NCI-H1092 (cell line): ENCODE measurements at places on chromosomes 2 and 18.

- no peak for DNase-seq
Measured at GRCh38 chr2:241061275-241061674, 40.8 kb downstream of the MTERF4 start.

GRCh38 chr2:228048838-228049490 lies 132.5 kb downstream of the SPHKAP start:
- DNase-seq = peak; percentile 38

- no peak for DNase-seq
Measured at GRCh38 chr2:235690809-235691450, 197.1 kb downstream of the AGAP1 start.

DNA sequence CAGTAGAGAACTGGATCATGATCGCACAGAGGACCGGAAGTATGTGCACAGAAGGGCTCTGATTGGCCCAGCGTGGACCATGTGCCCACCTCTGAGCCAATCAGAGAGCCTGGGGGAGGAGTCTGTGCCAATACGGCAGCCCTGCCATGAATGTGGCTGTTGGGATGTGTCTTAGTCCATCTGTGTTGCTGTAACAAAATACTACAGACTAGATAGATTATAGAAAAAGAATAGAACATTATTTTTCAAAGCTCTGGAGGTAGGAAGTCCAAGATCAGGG lies 132.0 kb downstream of the NDUFA10 start:
- no peak for DNase-seq

- DNase-seq = no peak
Measured at GRCh38 chr18:48723837-48724236, 185.0 kb downstream of the CTIF start.

DNA sequence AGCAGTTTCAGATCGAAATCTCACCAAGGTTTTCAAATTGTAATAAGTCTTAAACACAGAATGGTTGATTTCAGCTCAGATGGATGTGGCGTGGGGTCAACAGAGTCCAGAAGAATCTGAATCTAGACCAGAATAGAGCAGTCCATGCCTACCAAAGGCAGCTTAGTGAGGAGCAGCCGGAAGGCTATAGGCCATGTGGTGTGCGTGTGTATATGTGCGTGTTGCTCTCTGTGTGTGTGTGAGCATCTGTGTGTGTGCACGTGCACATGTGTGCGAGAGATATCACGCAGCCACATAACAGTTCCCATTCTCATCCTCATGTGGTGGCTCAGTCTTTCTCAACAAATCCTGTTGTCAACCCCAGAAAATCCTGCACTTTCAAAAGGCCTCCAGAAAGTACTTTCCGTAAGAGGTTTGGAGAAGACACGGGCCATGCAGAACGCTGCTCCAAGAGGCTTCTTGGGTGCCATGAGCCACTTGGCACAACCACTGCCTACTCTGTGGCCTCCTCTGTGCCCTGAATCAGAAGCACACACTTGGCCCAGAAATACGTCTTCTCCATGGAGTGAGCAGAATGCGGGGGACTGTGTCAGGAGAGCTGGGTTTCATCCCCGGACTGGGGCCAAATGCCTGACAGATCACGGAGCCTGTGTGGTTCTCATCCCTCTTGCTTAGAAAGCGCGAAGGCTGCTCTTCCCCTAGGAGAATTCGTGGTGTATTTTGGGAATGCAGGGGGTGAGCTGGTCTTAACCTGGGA lies 67.3 kb downstream of the ACKR3 start:
- DNase-seq = no peak

DNA sequence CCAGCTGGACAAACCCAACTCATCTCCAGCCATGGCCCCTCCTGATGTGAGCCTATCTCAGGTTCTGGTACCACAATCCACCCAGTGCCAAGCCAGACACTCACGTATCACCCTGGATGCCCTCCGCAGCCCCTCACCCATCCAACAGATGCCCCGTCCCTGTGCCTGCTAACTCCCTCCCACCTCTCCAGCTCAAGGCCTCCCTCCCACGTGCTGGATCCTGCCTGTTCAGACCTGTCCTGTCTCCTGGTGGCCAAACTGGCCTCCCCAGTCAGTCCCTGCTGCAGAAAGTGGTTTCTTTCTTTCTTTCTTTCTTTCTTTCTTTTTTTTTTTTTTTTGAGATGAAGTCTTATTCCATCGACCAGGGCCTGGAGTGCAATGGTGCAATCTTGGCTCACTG lies 86.2 kb downstream of the RRM2 start:
- no peak for DNase-seq

DNA sequence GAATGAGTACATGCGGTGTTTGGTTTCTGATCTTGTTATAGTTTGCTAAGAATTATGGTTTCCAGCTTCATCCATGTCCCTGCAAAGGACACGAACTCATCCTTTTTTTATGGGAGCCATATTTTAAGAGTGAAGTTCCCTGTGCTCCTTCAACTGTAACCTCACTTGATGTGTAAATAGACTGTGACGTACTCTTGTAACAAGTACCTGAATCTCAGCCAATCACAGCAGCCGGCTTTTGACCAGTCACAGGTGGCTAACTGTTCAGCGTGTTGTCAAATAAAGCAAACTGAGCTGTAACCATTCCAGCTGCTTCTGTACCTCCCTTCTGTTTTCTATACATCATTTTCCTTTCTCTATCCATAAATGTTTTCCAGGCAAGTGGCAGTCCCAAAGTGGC lies 774.3 kb upstream of the HS6ST1 start:
- peak; percentile 59 for DNase-seq

DNA sequence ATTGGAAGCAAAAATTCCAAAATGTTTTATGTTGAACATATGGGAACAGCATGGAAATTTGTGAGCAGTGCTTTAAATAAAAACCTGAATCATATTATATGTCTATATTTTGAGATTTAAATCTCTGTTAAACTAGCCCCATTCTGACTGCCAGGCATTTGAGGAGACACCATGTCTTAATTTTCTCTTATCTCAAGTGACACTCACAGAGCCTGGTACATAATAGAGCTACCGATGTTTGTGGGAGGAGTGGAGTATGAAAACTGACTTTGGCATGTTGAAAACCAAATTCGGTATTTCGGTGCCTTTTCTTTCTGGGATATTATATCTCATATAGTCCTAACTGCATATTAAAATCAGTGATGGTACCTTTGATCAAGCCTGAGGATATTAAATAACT lies 124.1 kb downstream of the PTPRM start:
- no peak for DNase-seq

GRCh38 chr2:156492979-156493378 lies 56.8 kb downstream of the GPD2 start:
- DNase-seq = no peak

DNA sequence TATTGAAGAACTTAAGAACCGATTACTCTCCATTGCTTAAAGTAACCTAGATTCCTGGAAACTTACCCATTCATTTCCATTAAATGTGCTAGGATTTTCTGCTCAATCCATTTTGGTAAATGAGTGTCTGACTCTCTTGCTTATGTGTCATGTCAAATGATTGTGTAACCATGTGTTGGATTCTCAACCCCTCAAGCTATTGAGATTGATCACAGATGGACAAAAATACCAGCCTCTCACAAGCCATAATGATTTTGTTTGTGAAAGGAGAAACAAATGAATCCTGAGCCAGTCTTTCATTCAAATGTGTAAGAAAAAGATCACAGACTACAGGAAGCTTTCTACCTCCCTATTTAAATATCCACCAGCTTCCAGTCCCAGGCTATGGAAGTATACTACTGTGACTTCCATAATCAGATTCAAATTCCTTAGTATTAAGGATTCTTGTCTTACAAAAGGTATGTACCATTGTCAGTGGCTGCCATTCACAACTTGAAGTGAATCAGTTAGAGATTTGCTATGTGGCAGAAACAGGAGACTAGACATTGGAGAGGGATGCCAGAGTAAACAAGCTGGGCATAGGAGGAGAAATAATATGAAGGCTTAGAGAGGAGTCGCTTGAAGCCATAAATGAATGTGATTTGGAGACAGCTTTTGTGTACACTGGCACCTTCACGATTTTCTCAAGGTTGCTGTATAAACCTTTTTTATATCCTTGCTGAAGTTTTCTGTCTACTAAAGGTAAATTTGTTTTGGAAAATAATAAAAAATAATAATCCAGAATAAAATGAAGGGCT lies 498.5 kb upstream of the SETBP1 start:
- peak; percentile 10 for DNase-seq

- DNase-seq = no peak
Measured at GRCh38 chr2:127525691-127526131, 578 bp downstream of the IWS1 start.

- no peak for DNase-seq
Measured at GRCh38 chr2:149858901-149859634, 271.5 kb upstream of the MMADHC start.

- DNase-seq = no peak
Measured at GRCh38 chr18:62458346-62458745, 64.5 kb upstream of the ZCCHC2 start.

DNA sequence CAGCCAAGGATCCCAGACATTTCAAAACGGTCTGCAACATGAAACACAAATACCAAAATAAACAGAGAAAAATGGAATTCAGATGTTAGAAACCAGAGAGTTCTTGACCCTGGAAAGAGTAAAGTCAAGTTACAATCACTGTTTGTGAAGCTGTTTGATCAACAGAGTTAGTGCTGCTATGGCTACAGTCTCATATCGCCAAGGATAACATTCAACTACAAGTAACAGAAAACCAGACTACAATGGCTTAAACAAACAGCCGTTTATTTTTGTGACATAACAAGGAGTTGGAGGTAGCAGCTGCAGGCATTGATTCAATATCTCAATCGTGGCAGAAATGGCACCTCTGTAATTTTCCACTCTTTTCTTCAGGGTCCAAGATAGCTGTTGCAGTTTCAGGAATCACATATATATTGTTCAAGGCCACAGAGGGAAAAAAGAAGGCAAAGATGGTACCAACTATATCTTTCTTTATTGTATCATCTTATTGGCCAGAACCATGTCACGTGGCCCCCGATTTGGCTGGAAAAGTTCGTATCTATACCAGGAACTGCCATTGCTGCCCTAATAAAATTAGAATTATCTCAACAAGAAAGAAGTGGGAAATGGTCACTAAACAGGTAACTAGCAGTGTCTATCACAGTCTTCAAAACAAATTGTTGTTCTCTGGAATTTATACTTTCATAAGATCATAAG lies 17.7 kb upstream of the HNRNPLL start:
- DNase-seq = no peak

- no peak for DNase-seq
Measured at GRCh38 chr2:128492966-128493811, 174.5 kb upstream of the HS6ST1 start.

DNA sequence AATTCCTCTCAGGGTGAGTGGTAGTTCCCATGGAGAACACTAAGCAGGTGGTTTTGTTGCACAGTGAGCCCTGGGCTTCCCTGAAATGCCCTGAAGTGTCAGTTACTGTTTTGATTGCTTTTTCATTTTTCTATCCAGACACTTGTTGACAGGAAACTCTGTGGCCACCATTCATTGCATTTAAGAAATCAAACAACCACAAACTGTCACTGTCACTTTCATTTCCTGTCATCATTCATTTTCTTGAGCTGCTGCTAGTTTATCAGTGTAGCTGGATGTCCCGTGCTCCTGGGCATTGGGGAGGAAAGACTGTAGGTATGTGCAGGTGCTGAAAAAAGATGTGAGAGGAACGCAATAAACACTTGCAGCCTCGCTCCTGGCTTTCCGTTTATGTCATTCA lies 891.6 kb upstream of the ZEB2 start:
- no peak for DNase-seq

DNA sequence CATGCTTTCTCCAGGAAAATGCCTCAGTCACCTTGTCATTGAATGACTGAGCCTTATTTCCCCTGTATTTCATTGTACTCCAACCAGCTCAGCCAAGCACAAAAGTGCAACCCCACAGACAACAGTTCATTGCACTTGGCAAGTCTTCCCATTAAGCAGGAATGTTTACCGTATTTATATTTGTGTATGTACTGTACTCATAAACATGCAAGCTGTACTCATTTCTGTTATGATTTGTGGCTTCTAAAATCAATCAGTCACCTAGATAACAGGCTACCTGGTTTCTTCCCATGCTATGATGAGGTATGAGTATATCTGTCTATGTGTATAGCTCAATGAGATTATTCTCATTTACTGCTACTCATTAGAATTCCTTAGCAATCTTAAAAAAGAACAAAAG lies 505.5 kb upstream of the FAM98A start:
- no peak for DNase-seq

DNA sequence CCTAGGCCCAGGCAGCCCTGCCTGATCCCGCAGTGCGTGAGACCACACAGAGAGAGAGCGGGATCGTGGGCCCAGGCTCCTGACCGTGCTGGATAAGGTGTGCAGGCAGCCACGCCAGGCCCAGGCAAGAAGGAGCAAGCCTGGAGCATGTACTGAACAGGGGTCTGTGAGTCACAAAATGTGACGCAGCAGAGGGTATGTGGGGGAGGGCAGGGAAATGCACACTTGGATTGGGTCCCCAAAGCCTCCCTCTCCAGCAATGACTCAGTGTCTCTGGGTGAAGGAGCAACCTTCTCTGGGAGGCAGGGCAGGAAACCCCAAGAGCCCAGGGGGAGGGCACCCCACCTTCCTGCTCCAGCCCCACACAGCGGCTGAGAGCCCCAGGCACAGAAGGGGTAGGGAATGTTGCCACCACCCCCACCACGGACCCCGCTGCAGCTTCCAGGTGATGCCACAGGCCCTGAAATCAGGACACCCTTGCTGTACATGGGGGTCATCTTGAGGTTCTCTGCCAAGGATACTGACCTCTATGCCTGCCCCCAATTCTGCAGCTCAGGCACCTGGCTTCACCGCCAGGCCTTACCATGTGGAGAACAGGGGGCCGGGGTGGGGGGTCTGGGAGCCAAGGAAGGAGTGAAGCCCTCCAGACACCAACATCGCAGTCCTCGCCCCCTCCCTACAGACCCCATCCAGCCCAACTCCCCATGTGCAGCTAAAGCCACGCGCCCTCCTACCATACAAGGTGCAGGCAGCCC lies 1.3 kb upstream of the GPC1 start:
- no peak for DNase-seq

GRCh38 chr2:171966688-171967087 lies 33.1 kb upstream of the METAP1D start:
- DNase-seq = no peak

DNA sequence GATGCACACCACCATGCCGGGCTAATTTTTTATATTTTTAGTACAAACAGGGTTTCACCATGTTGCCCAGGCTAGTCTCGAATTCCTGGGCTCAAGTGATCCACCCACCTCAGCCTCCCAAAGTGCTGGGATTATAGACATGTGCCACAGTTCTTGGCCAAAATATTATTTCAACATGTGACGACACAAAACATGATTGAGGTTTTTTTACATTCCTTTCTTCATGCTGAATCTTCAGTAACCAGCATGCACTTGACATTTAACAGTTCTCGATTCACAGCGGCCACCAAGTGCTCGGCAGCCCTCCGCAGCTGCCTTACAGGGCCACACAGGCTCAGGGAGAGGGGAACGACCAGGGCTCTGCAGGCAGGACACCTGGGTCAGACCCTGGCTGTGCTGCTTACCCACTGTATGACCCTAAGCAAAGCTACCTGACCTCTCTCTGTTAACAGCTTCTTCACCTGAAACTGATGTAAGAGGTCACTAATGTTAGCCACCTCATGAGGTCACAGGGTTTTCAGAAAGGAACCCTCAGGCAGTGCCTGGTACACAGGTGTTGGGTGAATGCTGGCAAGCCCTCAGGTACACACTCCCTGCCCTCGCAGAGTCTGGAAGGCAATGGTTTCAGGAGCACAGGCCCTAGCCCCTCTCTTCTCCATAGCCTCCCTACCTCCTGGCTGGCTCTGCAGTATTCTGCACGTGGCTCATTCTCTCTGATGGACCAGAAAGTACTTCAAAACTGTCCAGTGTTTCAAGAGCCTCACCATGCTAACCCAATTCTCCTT lies 25.7 kb downstream of the TUBB6 start:
- no peak for DNase-seq

- no peak for DNase-seq
Measured at GRCh38 chr2:88845772-88846661, 154.5 kb downstream of the RPIA start.
